Heart left ventricle (tissue), 16 donors: ENCODE measurements at places on chromosomes 5 and 9. TPM values are rescaled to one million over a fixed set of nuclear protein-coding genes. Genes with fewer than 3 reads are reported as not detected.
A peak's percentile ranks its signal among the peaks of the same experiment; 100 is the strongest.

GRCh38 chr5:152142840-152143469 is 218.3 kb upstream of the GLRA1 start:
- no peaks in the 10 kb centered on the region for H3K36me3 ChIP-seq
- H3K27me3 ChIP-seq: no peaks in the 10 kb centered on the region
- DNase-seq: peak; percentile 48
- H3K4me3 ChIP-seq: no peak overlapping the region
- no peak overlapping the region for H3K27ac ChIP-seq

DNA sequence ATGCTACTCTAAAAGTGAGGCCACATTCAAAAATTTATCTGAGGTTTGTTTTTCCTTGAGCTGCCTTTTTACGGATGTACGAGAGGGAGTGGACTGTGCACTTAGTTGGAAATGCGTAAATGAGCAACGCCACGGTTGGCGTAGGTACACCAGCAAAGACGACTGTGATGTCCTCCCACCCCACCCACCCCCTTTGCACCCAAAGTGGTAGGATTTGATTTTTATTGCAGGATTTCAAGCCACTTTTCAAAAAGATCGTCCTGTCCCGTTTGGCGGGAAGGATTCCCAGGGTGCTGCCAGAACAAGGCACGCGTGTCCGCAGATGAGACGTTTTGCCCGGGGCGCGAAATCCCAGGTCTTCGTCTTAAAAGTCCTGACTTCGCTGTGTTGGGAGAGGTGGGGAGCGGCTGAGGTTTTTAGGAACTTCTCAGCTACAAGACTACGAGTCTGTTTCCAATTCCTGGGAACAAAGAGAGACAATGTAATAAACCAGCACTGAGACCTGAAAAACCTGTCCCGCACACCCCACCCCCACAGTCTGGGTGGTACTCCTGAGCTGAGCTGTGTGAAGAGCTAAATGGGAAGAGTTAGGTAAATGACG is 1.0 kb upstream of the TLE1 start:
- H3K4me3 ChIP-seq: peak overlapping the region; percentile 76
- no peaks in the 10 kb centered on the region for H3K4me1 ChIP-seq
- peak overlapping the region; percentile 66 for H3K27ac ChIP-seq
- DNase-seq: no peak
- H3K36me3 ChIP-seq: peaks cover 3% of the 10 kb centered on the region

GRCh38 chr5:169148138-169148740 is 152.7 kb downstream of the SLIT3 start:
- no peak overlapping the region for H3K27ac ChIP-seq
- H3K4me1 ChIP-seq: no peaks in the 10 kb centered on the region
- H3K27me3 ChIP-seq: no peaks in the 10 kb centered on the region
- no peak for DNase-seq
- H3K4me3 ChIP-seq: no peak overlapping the region

GRCh38 chr5:127041571-127041970 is 11.2 kb upstream of the MARCHF3 start:
- no peak for DNase-seq
- H3K4me1 ChIP-seq: peaks cover 18% of the 10 kb centered on the region
- no peaks in the 10 kb centered on the region for H3K36me3 ChIP-seq

Gene SV2C
- total RNA-seq: 0.12 TPM

- H3K36me3 ChIP-seq: no peaks in the 10 kb centered on the region
- no peak for DNase-seq
- H3K27me3 ChIP-seq: no peaks in the 10 kb centered on the region
These were observed 89.6 kb downstream of the TAF11L14 start for GRCh38 chr5:17723876-17724275.

DNA sequence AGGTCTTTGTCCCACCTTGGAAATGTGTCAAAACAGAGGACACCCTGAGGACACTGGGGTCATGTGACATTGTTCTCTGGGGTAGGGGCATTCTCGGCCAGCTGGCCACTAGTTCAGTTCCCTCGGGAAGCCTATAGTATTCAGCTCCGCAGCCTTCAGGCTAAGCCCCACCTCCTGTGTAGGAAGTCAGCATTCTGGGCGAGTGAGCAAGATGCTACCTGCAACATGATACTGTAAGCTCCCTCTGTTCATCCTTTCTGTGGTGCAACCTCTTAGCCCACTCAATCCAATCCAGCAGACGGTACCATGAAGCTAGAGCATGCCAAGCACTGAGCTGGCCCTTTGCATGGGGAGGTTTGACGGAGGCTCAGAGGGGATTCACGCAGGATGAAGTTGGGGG is 5.3 kb downstream of the NTNG2 start:
- H3K36me3 ChIP-seq: no peaks in the 10 kb centered on the region
- H3K27me3 ChIP-seq: peaks cover 29% of the 10 kb centered on the region
- no peak overlapping the region for H3K27ac ChIP-seq
- DNase-seq: no peak
- H3K4me3 ChIP-seq: no peak overlapping the region
- peaks cover 21% of the 10 kb centered on the region for H3K4me1 ChIP-seq

Gene CARD9
- 0.95 TPM for total RNA-seq

Gene PCDHGA12
- 9.0 TPM for total RNA-seq

DNA sequence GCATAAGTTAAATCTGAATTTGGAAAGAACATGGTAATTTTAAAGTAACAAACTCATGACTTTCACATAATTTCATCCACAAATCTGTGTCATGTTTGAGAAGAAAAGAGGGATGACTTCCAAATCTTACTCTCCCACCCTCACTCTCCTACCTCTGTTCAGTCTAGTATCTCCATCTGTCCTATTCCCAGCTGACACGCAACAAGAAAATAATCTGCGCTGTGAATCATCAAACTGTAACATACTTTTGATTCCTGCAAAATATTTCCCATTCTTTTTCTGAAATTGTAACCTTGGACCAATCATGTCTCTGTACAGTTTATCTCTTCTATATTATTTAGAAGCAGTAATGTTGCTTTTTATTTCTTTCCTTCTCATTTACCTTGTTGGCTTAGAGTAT is 91.4 kb downstream of the SLC12A2 start:
- no peak overlapping the region for H3K4me3 ChIP-seq
- H3K36me3 ChIP-seq: peaks cover 22% of the 10 kb centered on the region
- H3K27ac ChIP-seq: no peak overlapping the region
- no peaks in the 10 kb centered on the region for H3K27me3 ChIP-seq
